ENCODE measurements at places on chromosomes 1 and 21.

GRCh38 chr1:155833665-155834295 is 23.2 kb downstream of the GON4L start:
- DNase-seq, result no peak

DNA sequence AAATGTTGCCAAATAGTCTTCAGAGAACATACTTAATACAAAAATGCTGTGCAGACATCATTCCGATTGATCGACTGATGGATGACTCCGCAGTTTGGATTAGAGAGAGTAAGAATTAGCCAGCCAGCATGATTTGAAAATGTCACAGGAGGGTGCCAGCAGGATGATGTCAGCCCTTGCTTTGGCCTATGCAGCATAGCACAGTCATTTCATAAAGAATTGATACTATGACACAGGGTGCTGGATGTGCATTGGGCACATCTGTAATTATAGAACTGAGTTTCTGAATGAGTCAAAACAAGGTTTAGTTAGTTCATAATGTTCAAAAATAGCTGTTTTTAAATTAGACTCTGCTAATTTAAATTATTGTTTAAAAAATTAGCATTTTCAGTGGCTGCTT is 21.6 kb upstream of the TRAF5 start:
- DNase-seq, result peak; percentile 18

DNA sequence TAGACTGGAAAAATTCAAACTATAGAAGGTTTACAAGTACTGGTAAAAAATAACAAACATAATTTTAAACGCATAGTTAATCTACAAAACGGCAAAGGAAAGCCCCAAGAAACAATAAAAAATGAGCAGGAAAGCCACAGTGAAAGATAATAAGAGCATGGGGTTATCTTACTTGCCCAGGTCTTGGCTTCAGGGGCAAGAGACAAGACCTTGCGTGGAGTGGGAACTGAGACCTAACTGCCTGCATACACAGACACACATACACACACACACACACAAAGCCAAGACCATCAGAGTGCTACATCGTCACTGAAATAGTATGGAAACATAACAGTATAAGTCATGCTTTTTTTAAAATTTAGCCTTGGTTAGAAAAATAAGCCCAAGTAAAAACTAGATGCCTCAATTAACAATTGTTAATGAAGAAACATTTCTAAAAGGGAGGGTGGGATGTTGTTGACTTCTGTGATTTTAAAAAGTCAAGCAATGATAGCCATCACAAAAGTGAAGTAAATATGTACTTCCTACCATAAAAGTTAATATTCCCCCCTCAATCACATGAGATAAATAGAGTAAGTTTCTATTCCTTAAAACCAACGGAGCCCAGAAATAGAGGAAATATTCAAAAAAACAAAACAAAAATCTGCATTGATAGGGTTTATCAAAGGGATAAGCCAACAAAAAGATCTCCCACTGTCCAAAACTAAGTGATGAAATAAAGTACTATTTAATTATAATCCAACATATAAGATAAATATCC is 29.4 kb upstream of the CRP start:
- no peak for DNase-seq

- DNase-seq, result no peak
Observed at GRCh38 chr1:112929979-112930378, 26.0 kb downstream of the SLC16A1 start.

- peak; percentile 82 for DNase-seq
Observed at GRCh38 chr1:16430606-16431005, 6.6 kb downstream of the SPATA21 start.

GRCh38 chr21:28138272-28138671 is 854.4 kb downstream of the LTN1 start:
- DNase-seq, result no peak

DNA sequence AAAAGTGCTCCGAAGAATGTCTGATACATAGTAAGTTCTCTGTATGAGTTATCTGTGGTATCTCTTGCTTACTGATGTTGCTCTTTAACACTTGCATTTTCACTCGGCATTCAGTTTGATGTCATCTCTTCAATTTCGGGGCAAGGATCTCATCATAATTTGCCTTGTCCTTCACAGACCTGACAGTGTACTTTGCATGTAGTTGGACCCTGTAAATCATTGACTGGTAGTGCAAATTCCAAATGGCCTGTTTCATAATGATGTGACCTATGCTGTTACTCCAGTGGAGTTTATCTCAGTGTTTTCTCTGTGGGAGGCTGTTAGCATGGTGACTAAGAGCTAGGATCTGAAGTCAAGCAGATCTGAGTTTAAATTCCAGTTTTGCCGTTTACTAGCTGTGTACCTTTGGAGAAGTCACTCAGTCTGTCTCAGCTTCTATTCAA is 34.2 kb upstream of the ABCD3 start:
- DNase-seq, result no peak

GRCh38 chr1:211739671-211740411 is 64.4 kb upstream of the NEK2 start:
- no peak for DNase-seq

DNA sequence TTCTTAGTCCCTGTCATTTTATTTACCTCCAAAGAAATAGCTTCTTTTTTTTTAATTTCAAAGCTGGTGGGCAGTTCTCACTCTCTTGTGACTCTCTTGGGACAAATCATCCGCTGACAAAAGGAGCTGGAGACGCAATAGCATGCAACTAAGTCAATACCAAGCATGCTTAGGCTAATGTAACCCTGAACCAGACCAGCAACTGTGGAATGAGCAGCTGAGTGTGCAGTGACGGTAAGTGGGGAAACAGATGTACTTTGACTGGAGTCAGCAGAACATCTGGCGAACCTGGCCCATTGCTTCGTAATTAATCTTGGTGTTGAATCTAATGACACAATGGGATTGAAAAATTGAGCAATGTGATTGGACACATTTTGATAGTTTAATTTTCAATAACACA is 280.7 kb upstream of the PLXNA2 start:
- DNase-seq, result no peak

GRCh38 chr1:155981266-155982088 is 3.1 kb upstream of the ARHGEF2 start:
- no peak for DNase-seq

DNA sequence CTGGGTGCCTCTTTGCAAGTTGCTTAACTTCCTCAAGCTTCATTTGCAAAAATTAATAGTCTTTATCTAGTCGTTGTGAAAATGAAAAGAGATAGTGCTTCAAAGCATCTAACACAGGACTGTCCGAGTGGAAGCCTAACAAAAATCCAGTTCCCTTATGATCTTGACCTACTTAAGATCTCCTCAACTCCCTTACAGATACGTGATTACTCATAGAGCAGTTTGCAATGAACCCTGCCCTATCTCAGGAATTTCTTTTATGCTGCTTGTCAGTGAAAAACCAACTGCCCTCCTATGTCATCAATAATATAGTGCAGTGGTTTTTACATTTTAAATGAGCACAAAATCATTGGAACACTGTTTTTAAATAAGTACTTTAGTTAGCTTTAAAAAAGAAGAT is 314.3 kb downstream of the BACH1 start:
- no peak for DNase-seq

GRCh38 chr1:98078596-98078995 is 157.8 kb upstream of the DPYD start:
- DNase-seq, result no peak

DNA sequence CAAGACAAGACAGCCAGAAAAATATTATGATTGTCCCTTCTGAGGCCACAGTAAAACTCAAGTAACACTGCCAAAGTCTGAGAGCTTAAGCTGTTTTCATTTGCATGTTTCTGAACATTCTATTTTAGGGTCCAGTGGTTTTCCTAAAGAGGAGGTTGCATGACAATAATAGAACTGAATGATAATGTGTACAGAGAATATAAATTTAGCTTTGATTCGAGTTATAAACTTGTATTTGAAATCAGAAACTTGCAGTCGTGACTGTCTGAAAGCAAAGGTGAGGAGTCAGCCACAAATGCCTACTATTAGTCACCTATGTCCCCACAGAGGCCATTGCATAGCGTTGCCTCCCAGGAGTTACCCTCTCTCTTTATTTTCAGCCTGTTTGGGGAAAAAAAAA is 363.1 kb upstream of the ADGRL2 start:
- no peak for DNase-seq

- no peak for DNase-seq
Observed at GRCh38 chr1:222570837-222571236, 18.9 kb downstream of the TAF1A start.

DNA sequence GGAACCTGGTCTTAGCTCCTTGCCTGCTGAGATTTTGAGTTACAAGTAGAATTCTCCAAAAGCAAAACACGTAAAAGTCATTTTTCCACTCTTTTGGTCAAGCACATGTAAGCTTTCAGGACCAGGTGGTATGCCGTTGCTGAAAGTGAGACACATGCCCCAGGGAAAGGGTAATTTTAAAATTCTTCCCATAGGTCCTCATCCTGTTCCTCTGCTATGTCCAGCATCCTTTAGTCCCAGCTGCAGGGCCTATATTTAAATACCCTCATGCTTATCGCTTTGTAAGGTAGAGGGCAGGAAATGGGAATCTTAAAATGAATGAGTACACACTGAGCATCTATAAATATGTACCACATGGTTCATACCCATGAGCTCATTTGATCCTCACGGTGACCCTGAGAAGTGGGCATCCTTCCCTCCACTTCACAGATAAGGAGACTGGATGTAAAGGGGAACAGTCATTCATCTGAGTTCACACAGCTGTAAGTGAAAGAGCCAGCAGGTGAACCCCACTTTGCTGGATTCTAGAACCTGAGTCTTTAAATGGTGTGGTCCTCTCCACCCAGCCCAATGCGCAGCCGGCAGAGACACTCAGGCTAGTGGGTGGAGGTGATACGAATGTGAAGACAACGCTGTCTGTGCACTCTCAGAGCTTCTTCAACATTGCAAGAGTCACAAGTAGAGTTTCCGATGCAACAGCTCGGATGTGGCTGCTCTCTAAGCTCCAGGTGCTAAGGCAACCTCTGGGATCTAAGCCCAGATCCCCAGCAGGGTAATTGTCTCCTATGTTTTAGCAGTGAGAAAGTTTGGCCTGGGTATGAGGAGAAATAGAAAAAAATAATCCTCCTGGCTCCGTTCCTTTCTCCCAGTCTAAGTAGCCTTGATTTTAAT is 163.5 kb downstream of the PLXNA2 start:
- DNase-seq, result no peak

DNA sequence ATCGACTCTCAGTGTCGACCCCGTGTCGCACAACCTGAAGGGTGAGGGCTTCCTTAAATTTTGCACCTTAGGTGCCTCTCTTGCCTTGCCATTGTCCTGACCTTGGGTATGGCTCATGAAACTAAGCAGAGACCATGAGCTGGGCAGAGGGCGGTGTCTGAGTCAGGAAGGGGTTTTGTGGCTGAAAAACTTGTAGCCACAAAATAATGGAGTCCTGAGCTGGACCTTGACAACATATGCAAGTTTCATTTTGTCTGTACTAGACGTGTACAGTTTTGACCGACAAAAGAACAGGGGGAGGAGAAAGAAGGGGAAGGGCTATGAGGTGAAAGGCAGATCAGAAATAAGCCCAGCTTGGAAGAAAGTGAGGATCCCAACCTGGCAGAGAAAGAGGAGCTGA is 8.3 kb upstream of the RUNX1 start:
- no peak for DNase-seq

DNA sequence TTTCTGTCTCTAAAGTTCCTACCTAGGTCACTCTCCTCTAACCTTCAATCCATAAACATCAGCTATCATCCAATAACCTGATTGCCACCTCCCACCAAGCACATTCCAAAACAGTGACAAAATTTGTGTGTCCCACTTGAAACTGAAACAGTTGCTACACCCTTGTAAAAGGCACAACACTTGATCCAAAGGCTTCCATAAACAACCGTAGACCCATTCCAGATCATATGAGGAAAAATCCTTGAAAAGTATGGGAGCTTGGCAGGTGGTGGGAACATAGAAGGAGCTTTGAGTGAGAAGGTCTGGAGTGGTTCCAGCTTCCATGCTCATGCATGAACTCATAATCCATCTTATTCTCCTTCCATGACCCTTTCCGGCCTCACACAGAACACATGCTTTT is 82.0 kb upstream of the ATP1A1 start:
- DNase-seq, result no peak

GRCh38 chr1:145757420-145757819 is 38.1 kb downstream of the CD160 start:
- DNase-seq, result no peak

DNA sequence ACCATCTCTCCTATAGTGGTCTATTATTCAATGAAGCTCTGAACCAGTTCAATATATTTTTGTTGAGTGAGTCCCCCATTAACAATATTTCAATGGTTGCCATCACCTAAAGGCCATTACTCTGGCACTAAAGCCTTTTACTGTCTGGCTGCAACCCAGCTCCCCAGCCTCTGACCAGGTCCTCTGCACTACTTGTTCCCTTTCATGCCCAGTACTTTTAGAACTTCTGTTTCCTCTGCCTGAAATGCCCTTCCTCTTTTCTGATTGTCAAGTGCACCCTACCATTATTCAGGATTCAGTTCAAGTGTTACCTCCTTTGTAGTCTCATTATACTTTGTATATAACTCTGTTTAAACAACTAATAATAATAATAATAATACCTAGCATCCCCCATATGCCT is 30.4 kb upstream of the ZFYVE9 start:
- DNase-seq, result no peak
